NCI-H460 (cell line): ENCODE measurements at places on chromosomes 5 and 9.

GRCh38 chr9:113350107-113350661 is 843 bp downstream of the BSPRY start:
- no peak for DNase-seq

DNA sequence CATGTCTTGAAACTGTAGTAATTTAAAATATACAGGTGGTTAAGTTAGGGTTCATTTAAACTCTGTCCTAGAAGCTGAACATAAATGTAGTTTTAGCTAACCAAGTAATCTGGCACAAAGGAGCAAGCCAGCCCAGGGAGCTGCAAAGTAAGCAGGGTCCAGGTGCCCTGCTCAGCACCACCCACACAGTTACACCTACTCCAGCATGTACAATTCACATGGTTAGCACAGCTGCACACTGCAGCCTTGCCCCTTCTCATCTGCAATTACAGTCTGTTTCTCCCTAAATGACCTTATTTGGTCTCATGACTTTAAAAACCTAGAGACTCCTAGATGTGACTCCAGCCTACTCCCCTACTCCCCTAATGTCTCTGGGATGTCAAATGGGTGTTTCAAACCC is 128.4 kb downstream of the EPB41L4A start:
- no peak for DNase-seq

- DNase-seq = no peak
Observed at GRCh38 chr5:102241809-102242421, 54.2 kb downstream of the SLCO4C1 start.

- no peak for DNase-seq
Observed at GRCh38 chr9:131113655-131114054, 11.7 kb upstream of the NUP214 start.

GRCh38 chr5:154368041-154368800 is 77.6 kb upstream of the SAP30L start:
- DNase-seq = peak; percentile 74

DNA sequence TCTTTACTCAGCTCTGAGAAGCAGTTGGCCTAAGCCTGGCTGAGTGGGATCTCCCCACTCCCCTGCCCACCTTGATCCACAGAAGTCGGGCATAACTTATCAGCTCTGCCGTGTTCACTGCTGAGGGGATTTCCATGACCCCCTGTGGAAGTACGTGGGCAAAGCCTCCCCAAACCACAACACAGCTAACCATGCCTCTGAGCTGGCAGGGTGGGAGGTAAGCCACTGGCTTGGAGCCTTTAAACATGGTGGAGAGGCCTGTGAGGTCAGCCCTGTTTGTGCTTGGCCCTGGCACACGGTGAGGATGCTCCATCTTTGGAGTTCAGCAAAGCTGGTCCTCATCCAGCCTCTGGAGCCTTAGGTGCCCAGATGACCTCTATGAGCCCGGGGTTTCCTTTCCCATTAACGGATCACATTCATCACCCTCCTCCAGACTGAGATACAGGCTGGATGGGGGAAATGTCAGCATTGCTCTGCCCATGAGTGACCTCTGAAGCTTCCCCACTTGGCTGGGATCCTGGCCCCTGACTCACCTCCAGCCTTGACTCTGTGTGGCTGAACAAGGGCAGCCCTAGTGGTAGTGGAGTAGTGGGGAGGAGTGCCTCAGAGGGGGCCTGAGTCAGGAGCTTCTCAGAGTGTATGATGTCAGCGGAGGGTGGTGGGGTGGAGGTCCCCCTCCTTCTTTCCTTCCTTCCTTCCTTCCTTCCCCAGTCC is 6.2 kb downstream of the PDLIM4 start:
- DNase-seq = no peak

DNA sequence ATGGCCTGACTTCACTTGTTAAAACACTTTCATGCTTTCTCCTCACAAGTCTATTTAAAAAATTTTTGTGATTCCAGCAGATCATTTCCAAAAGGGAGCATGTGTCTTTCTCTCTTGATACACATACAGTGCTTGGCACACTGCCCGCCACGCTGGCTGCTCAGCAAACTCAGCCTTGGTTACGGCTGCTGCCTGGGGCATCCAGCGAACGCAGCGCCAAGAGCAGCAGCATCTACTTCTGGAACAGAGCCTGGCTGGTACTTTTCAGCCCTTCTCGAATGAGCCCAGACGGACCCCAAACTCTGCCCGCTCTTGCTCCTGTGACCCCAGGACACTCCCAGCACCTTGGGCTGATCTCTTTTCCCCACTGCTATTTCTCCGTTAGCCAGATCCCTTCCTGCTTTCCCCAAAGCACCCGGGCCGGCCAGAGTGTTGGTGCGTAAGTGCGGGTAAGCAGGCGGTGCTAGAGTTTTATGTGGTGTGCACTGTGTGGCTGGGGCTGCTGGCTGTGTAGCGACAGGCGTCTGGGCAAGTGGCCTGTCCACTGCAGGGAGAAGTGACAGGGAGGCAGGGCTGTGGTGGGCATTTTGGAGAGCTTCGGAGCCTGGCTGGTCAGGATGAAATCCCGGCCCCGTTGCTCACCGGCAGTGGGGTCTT is 73.2 kb downstream of the SH3PXD2B start:
- DNase-seq = no peak

DNA sequence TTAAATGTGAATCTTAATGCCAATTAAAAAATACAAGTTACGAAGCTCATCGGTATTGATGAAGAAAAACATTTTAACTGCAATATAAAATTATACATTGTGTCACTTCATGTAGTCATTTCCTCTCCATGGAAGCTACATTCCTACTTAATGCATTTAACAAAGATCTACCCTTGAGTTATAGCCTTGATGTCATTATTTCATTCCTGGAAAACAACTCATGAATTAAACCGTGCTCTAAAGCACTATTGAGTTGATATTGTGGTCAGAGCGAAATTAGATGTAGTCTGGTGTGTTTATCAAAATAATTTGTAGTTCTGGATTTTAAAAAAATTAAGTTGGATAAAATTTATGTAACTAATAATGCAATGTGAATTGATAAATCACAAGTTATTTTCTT is 11.1 kb downstream of the C5orf47 start:
- no peak for DNase-seq

GRCh38 chr9:93909242-93909616 is 45.9 kb downstream of the BARX1 start:
- DNase-seq = no peak

DNA sequence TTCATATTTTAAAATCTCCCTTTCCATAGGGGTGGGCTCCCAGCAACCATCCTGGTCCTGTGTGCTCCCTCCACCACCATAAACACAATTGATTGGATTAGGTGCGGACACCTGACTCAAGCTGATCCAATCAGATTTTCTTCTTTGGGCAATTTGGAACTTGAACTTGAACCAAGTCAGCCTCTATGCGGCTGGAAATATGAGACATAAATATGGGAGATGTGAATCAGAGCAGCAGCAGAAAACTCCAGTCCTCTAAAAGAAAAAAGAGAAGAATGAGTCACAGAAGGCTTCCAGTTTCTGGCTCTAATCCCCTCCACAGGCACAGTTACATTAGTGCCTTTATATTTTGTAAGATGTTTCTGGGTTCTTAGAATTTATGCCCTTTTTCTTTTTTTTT is 306.6 kb downstream of the MLLT3 start:
- no peak for DNase-seq

- DNase-seq = no peak
Observed at GRCh38 chr9:126389992-126390391, 63.4 kb downstream of the MVB12B start.
